ENCODE measurements at places on chromosomes 11 and 22. TPM values are rescaled to one million over a fixed set of nuclear protein-coding genes. Genes with fewer than 3 reads are reported as not detected.

DNA sequence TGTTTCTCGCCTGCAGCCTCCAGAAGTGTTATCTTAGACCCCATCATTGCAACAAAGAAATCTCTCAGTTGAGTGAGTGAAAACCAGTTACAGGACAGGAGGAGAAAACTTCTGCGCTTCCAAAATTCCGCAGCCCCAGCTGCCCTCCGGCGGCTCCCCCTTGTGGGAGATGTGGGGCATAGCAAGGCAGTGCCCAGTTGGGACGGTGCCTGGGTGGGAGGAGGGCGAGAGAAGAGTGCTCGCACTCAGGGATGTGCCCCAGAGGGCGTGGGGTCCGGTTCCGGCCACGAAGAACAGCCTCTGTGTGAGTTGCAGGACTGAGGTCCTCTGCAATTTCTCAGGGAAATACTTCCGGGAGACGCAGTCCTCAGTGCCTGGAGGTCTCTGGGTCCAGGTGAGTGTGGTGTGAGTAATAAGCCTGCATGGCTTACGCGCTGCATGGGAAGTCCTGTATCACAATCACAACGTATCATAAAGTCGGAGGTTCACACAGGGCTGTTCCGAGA lies 87.0 kb upstream of the BLID start:
- H3K27ac ChIP-seq: peak overlapping the region; percentile 40
- H3K4me1 ChIP-seq: peaks cover 17% of the 10 kb centered on the region
- DNase-seq: peak; percentile 83
- H3K4me3 ChIP-seq: peak overlapping the region; percentile 45
- no peaks in the 10 kb centered on the region for H3K36me3 ChIP-seq

Gene PHOX2A
- polyA plus RNA-seq: not detected

Gene CNTN5
- 0.02 TPM for polyA plus RNA-seq

- DNase-seq: no peak
- H3K36me3 ChIP-seq: no peaks in the 10 kb centered on the region
- no peaks in the 10 kb centered on the region for H3K4me1 ChIP-seq
- H3K27ac ChIP-seq: no peak overlapping the region
- no peaks in the 10 kb centered on the region for H3K27me3 ChIP-seq
These were observed 167.0 kb upstream of the B3GAT1 start for GRCh38 chr11:134578807-134579723.

DNA sequence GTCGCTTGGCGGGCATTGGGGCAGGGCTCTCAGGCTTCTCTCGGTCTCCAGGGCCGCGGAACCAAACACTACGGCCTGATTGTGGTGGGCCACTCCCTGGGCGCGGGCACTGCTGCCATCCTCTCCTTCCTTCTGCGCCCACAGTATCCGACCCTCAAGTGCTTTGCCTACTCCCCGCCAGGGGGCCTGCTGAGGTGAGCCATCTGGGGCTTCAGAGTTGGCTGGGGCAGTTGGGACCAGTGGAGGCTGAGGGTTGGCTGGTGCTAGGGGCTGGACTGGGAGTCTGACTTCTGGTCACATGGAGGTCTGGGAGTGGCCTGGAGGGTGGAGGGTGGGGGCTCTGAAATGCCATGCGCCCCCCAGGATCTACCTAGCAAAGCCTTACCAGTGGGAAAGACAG lies 15.3 kb upstream of the MYRF start:
- DNase-seq: no peak
- H3K4me1 ChIP-seq: no peaks in the 10 kb centered on the region
- H3K27ac ChIP-seq: no peak overlapping the region
- H3K4me3 ChIP-seq: no peak overlapping the region

- no peak for DNase-seq
- H3K27me3 ChIP-seq: no peaks in the 10 kb centered on the region
- H3K27ac ChIP-seq: no peak overlapping the region
- H3K4me1 ChIP-seq: peaks cover 2% of the 10 kb centered on the region
- H3K4me3 ChIP-seq: no peak overlapping the region
These were observed 30.4 kb downstream of the TBC1D22A start for GRCh38 chr22:46792841-46793261.

DNA sequence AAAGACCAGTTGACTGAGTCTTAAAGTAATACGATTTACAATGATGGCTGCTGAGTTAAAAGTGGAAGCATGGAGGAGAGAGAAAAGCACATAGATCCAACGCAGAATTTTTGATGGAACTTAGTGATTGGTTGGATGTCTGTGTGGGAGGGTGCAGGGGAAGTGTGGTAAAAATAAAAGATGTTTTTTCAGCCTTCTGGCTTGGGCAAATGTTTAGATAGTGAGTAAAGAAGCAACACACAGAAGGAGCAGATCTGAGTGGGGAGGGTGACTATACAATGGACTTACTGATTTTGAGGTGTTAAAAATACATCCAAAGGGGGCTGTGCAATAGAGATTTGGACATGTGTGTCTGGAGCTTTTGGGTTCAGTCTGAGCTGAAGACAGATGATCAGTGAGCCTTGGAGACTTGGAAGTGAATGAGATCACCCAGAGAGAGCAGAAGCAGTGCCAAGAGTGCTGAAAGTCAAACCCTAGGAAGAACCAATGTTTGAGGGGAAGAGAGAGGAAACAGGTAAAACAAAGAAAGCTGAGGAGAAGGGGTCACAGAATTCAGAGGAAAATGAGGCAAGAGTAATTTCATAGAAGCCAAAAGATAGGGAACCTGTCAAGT lies 8.6 kb downstream of the GRIA4 start:
- H3K27me3 ChIP-seq: no peaks in the 10 kb centered on the region
- DNase-seq: no peak
- H3K36me3 ChIP-seq: no peaks in the 10 kb centered on the region
- no peaks in the 10 kb centered on the region for H3K4me1 ChIP-seq
- H3K27ac ChIP-seq: no peak overlapping the region

DNA sequence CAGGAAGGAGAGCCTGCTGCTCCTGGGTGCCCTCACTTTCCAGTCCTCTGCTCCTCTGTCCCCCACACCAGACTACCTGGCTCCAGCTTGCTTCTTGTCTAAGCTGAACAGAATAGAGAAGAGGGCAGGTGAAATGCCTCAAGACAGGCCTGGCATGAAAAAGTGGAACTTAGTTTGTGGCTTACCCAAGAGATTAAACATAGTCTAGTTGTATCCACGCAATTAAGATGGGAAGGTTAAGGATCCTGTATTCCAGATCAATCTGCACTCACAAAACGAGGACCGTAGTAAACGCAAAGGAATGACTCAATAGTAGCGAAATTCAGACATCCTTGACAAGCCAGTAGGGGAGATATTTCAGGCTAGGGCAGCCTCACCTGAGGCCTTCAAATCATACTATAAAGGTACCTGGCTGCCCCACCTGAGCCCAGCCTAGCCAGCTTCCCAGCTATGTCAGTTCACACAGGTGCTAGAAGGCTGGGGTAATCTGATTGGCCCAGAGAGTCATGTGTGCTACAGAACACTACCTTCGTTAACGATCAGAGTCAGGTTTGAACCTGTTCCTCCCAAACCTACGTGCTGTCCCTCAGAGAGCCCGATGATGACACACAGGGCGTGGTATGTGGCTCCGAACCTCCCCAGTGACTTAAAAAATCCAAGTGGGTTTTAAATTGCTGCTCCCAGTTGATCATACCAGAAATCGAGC lies 46.5 kb downstream of the AHNAK start:
- no peak overlapping the region for H3K4me3 ChIP-seq
- no peaks in the 10 kb centered on the region for H3K4me1 ChIP-seq
- no peak overlapping the region for H3K27ac ChIP-seq
- H3K36me3 ChIP-seq: no peaks in the 10 kb centered on the region
- no peak for DNase-seq
- H3K27me3 ChIP-seq: no peaks in the 10 kb centered on the region

Gene SOX6
- 0.61 TPM for polyA plus RNA-seq

GRCh38 chr11:131246663-131247062 lies 123.8 kb upstream of the NTM start:
- H3K4me1 ChIP-seq: no peaks in the 10 kb centered on the region
- no peak overlapping the region for H3K4me3 ChIP-seq
- DNase-seq: no peak

GRCh38 chr11:109914809-109915653 lies 178.2 kb upstream of the ZC3H12C start:
- H3K4me1 ChIP-seq: no peaks in the 10 kb centered on the region
- DNase-seq: no peak
- no peaks in the 10 kb centered on the region for H3K36me3 ChIP-seq
- no peaks in the 10 kb centered on the region for H3K27me3 ChIP-seq
- H3K27ac ChIP-seq: no peak overlapping the region

Gene MS4A4A
- 46.4 TPM for polyA plus RNA-seq

DNA sequence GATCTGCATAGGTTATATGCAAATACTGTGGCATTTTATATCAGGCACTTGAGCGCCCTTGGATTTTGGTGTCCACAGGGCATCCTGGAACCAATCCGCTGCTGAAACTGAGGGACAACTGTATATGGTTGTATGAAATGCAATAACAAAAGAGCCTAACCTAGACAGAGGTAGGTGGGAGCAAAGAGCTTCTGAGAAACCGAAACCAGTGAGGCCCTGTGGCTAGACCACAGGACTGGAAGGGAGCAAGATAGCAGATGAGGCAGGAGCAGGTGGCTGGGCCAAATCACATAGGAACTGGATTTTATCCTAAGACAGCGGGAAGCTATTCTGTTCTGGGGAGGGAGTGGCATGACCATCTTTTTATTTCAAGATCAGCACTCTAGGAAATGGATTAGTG lies 30.1 kb downstream of the RCN1 start:
- no peak for DNase-seq
- H3K4me1 ChIP-seq: no peaks in the 10 kb centered on the region
- H3K4me3 ChIP-seq: no peak overlapping the region
- no peak overlapping the region for H3K27ac ChIP-seq
- no peaks in the 10 kb centered on the region for H3K36me3 ChIP-seq

DNA sequence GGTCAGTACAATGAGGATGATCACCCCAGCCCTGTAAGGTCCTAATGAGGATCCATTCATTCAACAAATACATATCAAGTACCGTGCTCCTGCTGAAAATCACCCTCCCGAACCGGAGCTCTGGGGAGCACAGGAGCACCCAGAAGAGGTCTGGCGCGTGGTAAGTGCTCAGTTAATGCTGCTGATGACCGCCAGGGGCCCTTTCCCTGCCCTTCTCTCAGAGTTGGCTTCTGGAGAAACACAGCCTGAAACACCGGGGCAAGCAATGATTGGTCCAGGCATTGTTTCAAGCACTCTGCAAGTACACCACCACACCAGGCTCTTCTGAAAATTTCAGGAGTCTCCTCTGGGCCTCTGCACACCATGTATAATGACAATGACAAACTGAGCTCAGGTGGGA lies 3.8 kb upstream of the CCDC86 start:
- no peak overlapping the region for H3K27ac ChIP-seq
- no peaks in the 10 kb centered on the region for H3K36me3 ChIP-seq
- no peaks in the 10 kb centered on the region for H3K27me3 ChIP-seq
- H3K4me1 ChIP-seq: peaks cover 10% of the 10 kb centered on the region
- no peak for DNase-seq

- peaks cover 21% of the 10 kb centered on the region for H3K4me1 ChIP-seq
- H3K27ac ChIP-seq: peak overlapping the region; percentile 8
- H3K4me3 ChIP-seq: no peak overlapping the region
- no peaks in the 10 kb centered on the region for H3K36me3 ChIP-seq
- H3K27me3 ChIP-seq: no peaks in the 10 kb centered on the region
These were observed 25.0 kb downstream of the MED15 start for GRCh38 chr22:20532256-20532993.

GRCh38 chr11:24295360-24295759 lies 201.5 kb upstream of the LUZP2 start:
- no peak overlapping the region for H3K4me3 ChIP-seq
- no peak for DNase-seq
- no peak overlapping the region for H3K27ac ChIP-seq
- H3K4me1 ChIP-seq: no peaks in the 10 kb centered on the region
- no peaks in the 10 kb centered on the region for H3K36me3 ChIP-seq
- H3K27me3 ChIP-seq: no peaks in the 10 kb centered on the region

GRCh38 chr11:7844986-7845385 lies 48.2 kb upstream of the OR5P2 start:
- no peaks in the 10 kb centered on the region for H3K27me3 ChIP-seq
- no peaks in the 10 kb centered on the region for H3K36me3 ChIP-seq
- no peak for DNase-seq
- H3K4me3 ChIP-seq: no peak overlapping the region
- H3K27ac ChIP-seq: no peak overlapping the region

- no peaks in the 10 kb centered on the region for H3K27me3 ChIP-seq
- H3K36me3 ChIP-seq: no peaks in the 10 kb centered on the region
- H3K4me1 ChIP-seq: no peaks in the 10 kb centered on the region
- no peak for DNase-seq
- no peak overlapping the region for H3K27ac ChIP-seq
- no peak overlapping the region for H3K4me3 ChIP-seq
These were observed 384.4 kb upstream of the DDI1 start for GRCh38 chr11:103652013-103652412.

DNA sequence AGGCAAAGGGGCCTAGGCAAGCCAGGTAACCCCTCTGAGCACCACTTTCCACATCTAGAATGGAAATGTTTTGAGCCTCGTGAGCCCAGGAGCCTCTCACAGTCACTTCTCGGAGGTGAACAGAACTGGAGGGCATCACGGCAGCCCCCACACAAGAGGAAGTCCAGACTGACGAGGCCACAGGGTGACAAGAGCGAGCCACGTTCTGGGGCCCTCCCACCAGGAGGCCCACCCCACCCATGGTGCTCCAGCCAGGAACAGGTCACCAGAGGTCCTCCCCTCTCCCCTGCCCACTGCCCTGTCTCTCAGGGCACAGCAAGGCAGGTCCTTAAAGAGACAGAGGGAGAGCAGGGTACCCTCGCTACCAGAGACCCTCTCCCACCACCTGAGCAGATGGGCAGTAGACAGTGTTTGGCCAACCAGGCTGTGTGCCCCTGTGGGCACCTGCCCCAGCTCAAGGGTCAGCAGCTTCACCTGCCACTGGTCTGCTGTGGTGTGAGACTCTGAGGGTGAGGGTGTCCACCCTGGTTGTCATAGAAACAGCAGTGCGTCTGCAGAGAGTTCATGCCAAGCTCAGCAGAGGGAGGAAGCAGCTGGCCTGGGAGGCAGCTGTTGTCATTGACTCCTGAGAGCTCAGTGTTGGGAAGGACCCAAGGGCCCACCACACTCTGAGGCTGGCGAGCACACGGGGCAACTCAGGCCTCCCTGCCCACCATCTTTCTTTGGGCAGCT lies 31.4 kb downstream of the RSPH14 start:
- no peaks in the 10 kb centered on the region for H3K27me3 ChIP-seq
- H3K36me3 ChIP-seq: no peaks in the 10 kb centered on the region

Gene RCOR2
- 0.94 TPM for polyA plus RNA-seq

Gene ACCS
- 39.8 TPM for polyA plus RNA-seq

Gene AMBRA1
- 22.0 TPM for polyA plus RNA-seq

DNA sequence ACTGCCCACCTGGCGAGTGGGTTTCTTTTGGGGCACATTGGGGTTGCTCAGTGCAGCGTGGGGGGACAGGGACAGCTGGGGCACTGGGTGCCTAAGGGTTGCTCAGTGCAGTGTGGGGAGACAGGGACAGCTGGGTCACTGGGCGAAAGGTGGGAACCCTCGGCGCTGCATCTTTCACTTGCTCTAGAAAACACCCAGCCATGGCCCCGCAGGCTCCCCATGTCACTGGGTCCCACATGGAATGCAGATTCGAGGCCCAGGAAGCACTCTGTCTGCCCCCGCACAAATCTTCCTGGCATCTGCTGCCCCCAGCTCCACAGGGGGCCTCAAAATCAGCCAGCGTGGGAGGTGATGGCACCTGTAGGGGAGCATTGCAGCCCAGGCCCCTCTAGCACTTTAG lies 229.3 kb downstream of the BRD1 start:
- no peaks in the 10 kb centered on the region for H3K36me3 ChIP-seq
- H3K27ac ChIP-seq: no peak overlapping the region
- H3K4me1 ChIP-seq: no peaks in the 10 kb centered on the region
- no peak for DNase-seq
- H3K4me3 ChIP-seq: no peak overlapping the region

Measured in ovary (tissue), 10 donors.